Naive thymus-derived CD8-positive, alpha-beta T cell (primary cell): ENCODE measurements at places on chromosomes 6 and 20. TPM values are rescaled to one million over a fixed set of nuclear protein-coding genes. Genes with fewer than 3 reads are reported as not detected.

DNA sequence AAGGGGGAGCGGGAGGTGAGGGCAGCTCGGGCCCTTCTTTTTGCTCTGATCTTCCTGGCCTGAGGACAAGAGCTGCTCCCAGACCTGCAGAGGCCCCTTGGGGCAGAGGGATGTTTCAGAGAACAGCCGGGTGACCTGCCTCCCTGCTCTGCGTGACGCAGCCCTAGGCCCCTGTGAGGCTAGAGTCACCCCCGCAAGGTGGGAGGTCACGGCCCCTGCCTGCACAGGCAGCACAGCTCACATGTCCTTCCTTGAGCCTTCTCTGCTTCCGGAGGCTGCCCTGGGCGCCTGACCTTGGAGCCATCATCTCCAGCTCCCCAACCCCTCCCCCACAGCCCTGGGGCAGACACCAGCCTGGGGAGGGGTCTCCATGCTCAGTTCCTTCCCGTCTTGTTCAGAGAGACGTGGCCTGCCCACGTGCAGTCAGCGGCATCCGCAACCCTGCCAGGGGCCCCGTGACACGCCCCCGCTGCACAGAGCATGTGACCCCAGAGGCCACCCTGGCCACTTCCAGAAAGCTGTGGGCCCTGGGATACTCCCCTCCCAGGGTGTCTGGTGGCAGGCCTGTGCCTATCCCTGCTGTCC is at the start of gene BIRC7:
TSS of gene BIRC7 (plus strand) at position 507 of the 585 bp plus-strand sequence. CDS start 192 bp downstream, outside the sequence.
- H3K27me3 ChIP-seq, result peaks cover 19% of the 10 kb centered on the region
- H3K27ac ChIP-seq, result no peak within 1 kb of the TSS
- no peaks in the 10 kb centered on the region for H3K36me3 ChIP-seq

DNA sequence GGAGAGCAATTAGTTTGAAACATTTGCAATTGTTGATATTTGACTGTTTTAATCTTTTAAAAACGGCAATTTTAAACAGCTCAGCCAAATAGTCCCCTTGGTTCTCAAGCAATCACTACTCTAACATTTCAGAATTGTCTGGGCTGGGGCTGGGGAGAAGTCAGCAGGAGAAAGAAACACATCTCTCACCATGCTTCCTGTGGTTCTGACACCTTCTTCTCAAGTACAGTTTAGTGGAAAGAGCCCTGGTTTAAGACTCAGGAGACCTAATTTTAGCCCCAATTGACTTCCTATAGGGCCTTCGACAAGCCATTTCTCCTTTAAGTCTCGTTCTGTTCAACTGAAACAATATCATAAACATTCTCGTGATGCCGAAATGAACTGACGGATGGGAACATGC is 168.4 kb upstream of the CDYL start:
- no peak overlapping the region for H3K27ac ChIP-seq
- no peak overlapping the region for H3K4me3 ChIP-seq
- no peaks in the 10 kb centered on the region for H3K27me3 ChIP-seq

DNA sequence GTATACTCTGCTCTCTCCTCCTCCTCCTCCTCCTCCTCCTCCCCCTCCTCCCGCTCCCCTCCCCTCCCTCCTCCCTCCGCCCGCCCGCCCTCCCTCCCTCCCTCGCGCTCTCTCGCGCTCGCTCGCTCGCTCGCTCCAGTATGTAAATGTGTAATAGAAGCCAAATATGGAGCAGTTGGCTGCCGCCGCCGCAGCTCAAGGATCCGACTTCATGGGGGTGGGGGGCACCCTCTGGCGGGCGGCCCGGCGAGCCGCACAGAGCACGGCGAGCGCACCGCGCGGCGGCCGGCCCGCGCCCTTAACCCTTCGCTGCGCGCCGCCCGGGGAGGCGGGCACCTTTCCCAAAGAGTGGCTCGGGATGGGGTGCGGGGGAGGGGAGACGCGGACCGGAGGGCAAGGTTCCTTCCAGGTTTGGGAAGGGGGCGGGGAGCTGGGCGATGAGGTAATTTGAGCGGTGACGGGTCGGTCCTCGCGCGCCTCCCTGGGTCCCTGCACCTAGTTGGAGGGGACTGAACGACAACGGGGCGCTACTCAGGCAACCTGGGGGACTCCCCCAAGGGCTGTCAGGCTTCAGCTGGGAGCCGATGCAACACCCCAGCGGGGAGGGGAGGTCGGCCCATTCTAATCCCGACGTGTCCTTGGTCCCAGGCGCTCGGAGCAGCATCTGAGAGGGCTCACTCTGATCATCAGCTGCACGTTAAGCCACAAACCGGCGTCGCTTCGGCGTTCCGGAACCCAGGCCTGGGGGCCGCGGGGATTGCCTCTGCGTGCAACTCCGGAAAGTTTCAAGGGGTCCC is 409 bp upstream of the ATXN1 start:
- H3K4me1 ChIP-seq, result peaks cover 61% of the 10 kb centered on the region
- no peaks in the 10 kb centered on the region for H3K27me3 ChIP-seq
- peak overlapping the region; percentile 99 for H3K27ac ChIP-seq
- no peaks in the 10 kb centered on the region for H3K36me3 ChIP-seq

The NTSR1 gene
- total RNA-seq, result not detected

GRCh38 chr6:129686941-129687627 is 22.9 kb downstream of the ARHGAP18 start:
- H3K27ac ChIP-seq, result no peak overlapping the region
- H3K4me3 ChIP-seq, result peak overlapping the region; percentile 26
- no peak for DNase-seq
- peaks cover 29% of the 10 kb centered on the region for H3K4me1 ChIP-seq
- H3K27me3 ChIP-seq, result no peaks in the 10 kb centered on the region
- H3K36me3 ChIP-seq, result no peaks in the 10 kb centered on the region

- peaks cover 16% of the 10 kb centered on the region for H3K36me3 ChIP-seq
- no peaks in the 10 kb centered on the region for H3K27me3 ChIP-seq
- no peak for DNase-seq
- H3K27ac ChIP-seq, result peak overlapping the region; percentile 90
- peaks cover 27% of the 10 kb centered on the region for H3K4me1 ChIP-seq
- H3K4me3 ChIP-seq, result peak overlapping the region; percentile 67
These were observed 261.2 kb downstream of the PTPRK start for GRCh38 chr6:128259029-128259724.

DNA sequence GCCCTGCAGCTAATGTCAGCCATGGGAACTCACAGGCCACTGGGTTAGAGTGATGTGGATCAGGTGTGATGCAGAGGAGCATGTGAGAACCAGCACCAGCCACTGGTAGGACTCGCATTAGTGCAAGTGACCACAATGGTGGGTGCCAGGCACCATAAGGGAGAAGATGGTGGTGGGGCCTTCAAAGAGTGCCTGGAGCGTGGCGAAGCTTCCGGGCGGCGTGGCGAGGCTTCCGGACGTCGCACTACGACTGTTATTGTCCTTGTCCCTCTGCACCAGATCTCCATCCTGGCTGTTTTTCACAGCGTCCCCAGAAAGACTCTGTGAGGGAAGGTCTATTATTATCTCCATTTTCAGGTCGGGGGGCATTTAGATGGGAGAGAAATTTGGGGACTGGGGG is 43.9 kb downstream of the C20orf203 start:
- H3K4me1 ChIP-seq, result peaks cover 12% of the 10 kb centered on the region
- H3K27ac ChIP-seq, result peak overlapping the region; percentile 19
- no peak overlapping the region for H3K4me3 ChIP-seq

DNA sequence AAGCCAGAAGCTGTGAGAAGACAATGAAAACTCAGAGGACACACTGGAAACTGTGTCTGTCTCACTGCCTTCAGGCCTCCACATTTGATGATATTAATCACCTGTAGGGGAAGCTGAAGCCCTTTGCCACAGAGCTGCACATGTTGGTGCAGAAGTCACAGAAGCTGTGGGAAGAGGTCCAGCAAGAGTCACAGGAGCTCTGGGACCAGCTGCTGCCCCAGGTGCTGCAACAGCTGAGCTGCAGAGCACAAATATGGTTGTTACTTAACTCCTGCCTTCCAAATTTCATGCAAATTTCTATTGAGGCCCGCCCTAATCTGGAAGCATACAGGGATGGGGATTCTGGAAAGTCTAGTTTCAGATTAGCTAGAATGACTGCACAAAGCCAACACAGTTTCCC is 169.3 kb downstream of the OGFRL1 start:
- peaks cover 4% of the 10 kb centered on the region for H3K27me3 ChIP-seq
- H3K36me3 ChIP-seq, result no peaks in the 10 kb centered on the region
- H3K4me3 ChIP-seq, result no peak overlapping the region
- no peak overlapping the region for H3K27ac ChIP-seq

The SLC13A3 gene
- not detected for total RNA-seq

DNA sequence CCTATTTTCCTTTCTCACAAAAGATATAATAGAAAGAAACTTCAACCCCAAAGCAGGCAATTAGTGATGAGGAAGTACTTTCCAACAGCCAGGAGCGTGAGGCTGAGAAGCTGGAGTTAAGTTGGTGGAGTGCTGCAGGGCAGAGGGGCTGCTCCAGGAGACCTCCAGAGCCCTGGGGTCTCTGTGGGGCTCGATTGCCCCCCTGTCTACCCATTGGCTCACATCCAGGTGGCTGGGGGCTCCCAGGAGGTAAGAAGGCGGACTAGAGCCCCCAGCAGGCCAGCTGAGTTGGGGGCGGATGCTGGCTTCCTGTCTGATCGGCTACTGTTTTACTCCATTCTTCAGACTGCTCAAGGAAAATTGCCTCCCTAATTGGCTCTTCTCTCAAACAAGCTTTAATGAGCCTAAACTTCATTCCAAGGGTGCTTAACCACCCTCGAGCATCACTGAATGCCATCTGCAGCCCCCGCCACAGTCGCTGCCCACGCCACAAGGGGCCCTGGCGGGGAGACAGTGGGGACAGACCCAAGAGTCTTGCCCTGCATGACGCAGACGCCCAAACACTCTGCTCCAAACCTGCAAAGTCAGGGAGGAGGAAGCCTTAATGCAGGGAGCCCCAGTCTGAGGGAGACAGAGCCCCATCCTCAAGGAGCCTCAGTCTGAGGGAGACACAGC is 78.6 kb downstream of the MDGA1 start:
- H3K36me3 ChIP-seq, result no peaks in the 10 kb centered on the region
- H3K27me3 ChIP-seq, result no peaks in the 10 kb centered on the region
- DNase-seq, result no peak
- H3K4me3 ChIP-seq, result peak overlapping the region; percentile 34

GRCh38 chr6:41682497-41683272 is 44.4 kb downstream of the MDFI start:
- peaks cover 6% of the 10 kb centered on the region for H3K36me3 ChIP-seq
- no peaks in the 10 kb centered on the region for H3K27me3 ChIP-seq
- H3K27ac ChIP-seq, result peak overlapping the region; percentile 44
- peak overlapping the region; percentile 82 for H3K4me3 ChIP-seq
- no peak for DNase-seq
- H3K4me1 ChIP-seq, result peaks cover 13% of the 10 kb centered on the region

- no peaks in the 10 kb centered on the region for H3K36me3 ChIP-seq
- H3K27ac ChIP-seq, result no peak overlapping the region
- H3K27me3 ChIP-seq, result peaks cover 16% of the 10 kb centered on the region
- no peak for DNase-seq
- peaks cover 11% of the 10 kb centered on the region for H3K4me1 ChIP-seq
These were observed 33.5 kb upstream of the LGSN start for GRCh38 chr6:63353286-63353630.

GRCh38 chr20:15411781-15412180 is 1074.4 kb upstream of the FLRT3 start:
- H3K4me3 ChIP-seq, result no peak overlapping the region
- no peak for DNase-seq
- H3K4me1 ChIP-seq, result no peaks in the 10 kb centered on the region
- H3K27ac ChIP-seq, result no peak overlapping the region

- DNase-seq, result no peak
- no peaks in the 10 kb centered on the region for H3K27me3 ChIP-seq
- H3K36me3 ChIP-seq, result peaks cover 31% of the 10 kb centered on the region
- no peak overlapping the region for H3K27ac ChIP-seq
These were observed 7.3 kb downstream of the ANKEF1 start for GRCh38 chr20:10042086-10042485.

- no peak for DNase-seq
- H3K4me1 ChIP-seq, result no peaks in the 10 kb centered on the region
- no peaks in the 10 kb centered on the region for H3K36me3 ChIP-seq
- H3K4me3 ChIP-seq, result no peak overlapping the region
- H3K27me3 ChIP-seq, result peaks cover 3% of the 10 kb centered on the region
These were observed 70.4 kb upstream of the SMIM28 start for GRCh38 chr6:138307352-138307751.

The PPP1R3G gene
- total RNA-seq, result 0.08 TPM

DNA sequence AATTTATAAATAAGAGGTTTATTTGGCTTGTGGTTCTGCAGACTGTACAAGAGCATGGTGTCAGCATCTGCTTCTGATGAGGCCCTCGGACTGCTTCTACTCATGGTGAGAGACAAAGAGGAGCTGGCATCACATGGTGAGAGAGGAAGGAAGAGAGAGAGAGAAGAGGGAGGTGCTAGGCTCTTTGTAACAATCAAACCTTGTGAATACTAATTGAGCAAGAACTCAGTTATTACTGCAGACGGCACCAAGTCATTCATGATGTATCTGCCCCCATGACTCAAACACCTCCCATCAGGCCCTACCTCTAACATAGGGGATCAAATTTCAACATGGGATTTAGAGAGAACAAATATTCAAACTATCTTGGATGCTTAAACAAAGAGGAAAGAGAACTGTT is 6.3 kb upstream of the SIRPG start:
- H3K4me1 ChIP-seq, result peaks cover 97% of the 10 kb centered on the region
- H3K36me3 ChIP-seq, result peaks cover 6% of the 10 kb centered on the region
- peak overlapping the region; percentile 88 for H3K4me3 ChIP-seq

DNA sequence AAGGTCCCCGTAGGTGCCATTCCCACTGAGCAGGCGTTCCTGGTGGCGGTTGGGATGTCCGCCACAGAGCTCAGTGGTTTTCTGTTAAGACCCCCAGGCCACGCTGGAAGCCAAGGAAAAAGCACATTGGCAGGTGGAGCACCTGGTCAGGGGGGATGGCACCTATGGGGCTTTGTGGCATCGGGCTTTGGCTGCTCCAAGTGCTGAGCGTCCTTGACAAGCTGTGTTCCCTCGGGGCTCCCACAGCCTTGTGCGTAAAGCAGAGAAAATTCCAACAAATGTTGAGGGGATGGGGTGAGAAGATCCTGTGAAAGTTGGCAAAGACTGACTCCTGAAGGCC is 135.4 kb downstream of the JPH2 start:
- DNase-seq, result no peak
- no peaks in the 10 kb centered on the region for H3K36me3 ChIP-seq
- H3K27ac ChIP-seq, result no peak overlapping the region
- peaks cover 5% of the 10 kb centered on the region for H3K4me1 ChIP-seq
- no peaks in the 10 kb centered on the region for H3K27me3 ChIP-seq

DNA sequence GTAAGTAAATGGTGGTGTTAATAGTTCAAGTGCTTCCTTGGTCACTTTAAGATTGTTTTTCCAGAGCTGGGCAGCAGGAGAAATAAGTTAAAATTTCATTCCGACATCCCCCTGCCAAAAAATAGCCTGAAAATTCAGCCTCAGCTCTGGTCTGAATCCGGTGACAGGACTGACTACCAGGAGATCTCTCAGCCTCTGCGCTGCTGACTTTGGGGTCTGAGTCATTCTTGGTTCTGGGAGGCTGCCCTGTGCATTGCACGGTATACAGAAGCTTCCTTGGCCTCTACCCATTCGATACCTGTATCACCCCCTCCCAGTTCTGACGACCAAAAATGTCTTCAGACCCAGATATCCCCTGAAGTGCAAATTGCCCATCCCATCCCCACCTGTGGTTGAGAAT is 36.3 kb upstream of the TFAP2C start:
- H3K4me3 ChIP-seq, result no peak overlapping the region
- H3K27me3 ChIP-seq, result peaks cover 10% of the 10 kb centered on the region
- no peak for DNase-seq
- H3K27ac ChIP-seq, result no peak overlapping the region
